Skeletal muscle cell (primary cell): ENCODE measurements at places on chromosomes 3 and 15.

DNA sequence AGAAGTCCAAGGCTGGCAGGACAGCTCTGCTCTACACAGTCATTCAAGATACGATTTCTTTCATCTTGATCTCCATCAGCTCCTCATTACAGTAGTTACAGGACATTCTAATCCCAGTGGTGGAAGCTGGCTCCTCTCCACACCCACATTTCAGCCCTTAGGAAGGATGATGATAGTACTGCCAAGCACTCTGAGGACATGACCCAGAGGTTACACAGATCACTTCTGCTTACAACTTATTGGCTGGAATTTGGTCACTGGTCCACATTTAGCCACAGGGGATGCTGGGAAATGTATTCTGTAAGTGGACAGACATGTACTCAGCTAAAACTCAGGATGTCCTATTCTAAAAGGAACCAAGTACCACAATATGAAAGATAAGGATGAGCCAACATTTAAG lies 77.1 kb downstream of the IQCH start:
- no peak for DNase-seq

- DNase-seq = no peak
Observed at GRCh38 chr3:53646723-53647122, 152.3 kb downstream of the CACNA1D start.

GRCh38 chr3:185065059-185065458 lies 87.8 kb downstream of the C3orf70 start:
- no peak for DNase-seq

- DNase-seq = peak; percentile 88
Observed at GRCh38 chr3:9153904-9154619, 95.4 kb downstream of the SRGAP3 start.

DNA sequence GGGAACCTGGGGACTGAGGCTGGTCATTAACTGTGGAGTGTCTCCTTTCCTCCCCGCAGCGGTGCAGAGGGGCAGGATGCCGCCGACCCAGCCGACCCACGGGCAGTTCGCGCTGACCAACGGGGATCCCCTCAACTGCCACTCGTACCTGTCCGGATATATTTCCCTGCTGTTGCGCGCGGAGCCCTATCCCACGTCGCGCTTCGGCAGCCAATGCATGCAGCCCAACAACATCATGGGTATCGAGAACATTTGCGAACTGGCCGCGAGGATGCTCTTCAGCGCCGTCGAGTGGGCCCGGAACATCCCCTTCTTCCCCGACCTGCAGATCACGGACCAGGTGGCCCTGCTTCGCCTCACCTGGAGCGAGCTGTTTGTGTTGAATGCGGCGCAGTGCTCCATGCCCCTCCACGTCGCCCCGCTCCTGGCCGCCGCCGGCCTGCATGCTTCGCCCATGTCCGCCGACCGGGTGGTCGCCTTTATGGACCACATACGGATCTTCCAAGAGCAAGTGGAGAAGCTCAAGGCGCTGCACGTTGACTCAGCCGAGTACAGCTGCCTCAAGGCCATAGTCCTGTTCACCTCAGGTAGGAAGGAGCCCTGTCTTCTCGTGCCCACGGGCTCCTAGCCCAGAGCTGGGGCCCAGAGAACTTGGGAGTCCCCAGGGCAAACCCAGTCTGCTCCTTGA lies 3.7 kb downstream of the NR2F2 start:
- no peak for DNase-seq

- DNase-seq = no peak
Observed at GRCh38 chr3:52483577-52484381, 11.4 kb upstream of the STAB1 start.

DNA sequence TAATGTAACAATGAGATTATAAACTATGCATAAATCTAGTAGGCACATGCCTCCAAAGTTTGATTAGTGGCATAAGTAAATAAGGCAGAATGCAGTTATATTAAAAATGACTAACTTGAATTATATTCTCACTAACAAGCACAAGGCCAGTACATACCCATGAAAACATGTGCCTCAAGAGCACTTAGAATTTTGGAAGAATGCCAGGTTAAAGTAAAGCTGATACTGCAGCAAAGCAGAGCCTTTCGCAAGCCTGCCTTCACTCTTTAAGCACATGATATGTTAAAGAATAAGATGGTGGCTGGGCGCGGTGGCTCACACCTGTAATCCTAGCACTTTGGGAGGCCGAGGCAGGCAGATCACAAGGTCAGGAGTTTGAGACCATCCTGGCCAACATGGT lies 49.0 kb downstream of the KBTBD12 start:
- DNase-seq = peak; percentile 39

DNA sequence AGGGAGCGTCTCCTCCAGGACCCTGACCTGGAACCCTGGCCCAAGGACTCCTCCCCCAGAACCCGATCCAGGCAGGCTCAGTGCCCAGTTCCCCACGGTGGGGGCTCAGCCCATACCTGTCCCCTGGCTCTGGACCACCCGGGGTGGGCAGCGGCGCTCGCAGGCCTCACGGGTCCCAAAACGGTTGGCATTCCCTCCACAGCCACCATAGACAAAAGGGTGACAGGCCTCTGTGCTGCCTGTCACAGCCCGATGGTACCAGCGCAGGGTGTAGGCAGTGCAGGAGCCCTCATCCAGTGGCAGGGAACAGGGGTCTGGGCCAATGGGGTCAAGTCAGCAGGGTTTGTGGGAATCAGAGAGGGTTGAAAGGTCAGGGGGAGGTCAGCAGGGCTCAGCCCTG lies 1.1 kb upstream of the UCN2 start:
- DNase-seq = no peak

- DNase-seq = no peak
Observed at GRCh38 chr3:131360191-131360755, 21.3 kb upstream of the NUDT16 start.

GRCh38 chr15:49058559-49058958 lies 12.3 kb upstream of the SECISBP2L start:
- DNase-seq = no peak

- DNase-seq = no peak
Observed at GRCh38 chr3:183027276-183027675, 46.9 kb upstream of the DCUN1D1 start.

GRCh38 chr3:181696626-181697230 lies 15.0 kb upstream of the SOX2 start:
- no peak for DNase-seq

DNA sequence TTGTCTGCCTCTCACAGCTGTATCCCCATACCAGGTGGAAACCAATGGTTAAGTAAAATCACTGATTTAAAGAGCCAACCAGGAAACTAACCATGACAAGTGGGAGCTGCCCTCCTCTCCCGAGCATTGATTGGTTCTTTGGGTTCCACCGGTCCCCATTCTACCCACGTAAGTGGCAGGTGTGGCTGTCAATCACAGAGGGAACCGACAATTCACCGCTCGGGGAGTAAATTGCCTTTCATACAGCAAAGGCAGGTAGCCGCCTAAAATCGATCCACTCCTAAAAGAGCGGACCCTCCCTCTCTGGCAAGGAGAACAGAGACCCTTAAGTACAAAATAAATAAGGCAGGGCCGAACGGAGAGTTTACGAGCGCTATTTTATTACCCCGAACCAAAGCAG lies 1.2 kb downstream of the ERC2 start:
- peak; percentile 19 for DNase-seq

DNA sequence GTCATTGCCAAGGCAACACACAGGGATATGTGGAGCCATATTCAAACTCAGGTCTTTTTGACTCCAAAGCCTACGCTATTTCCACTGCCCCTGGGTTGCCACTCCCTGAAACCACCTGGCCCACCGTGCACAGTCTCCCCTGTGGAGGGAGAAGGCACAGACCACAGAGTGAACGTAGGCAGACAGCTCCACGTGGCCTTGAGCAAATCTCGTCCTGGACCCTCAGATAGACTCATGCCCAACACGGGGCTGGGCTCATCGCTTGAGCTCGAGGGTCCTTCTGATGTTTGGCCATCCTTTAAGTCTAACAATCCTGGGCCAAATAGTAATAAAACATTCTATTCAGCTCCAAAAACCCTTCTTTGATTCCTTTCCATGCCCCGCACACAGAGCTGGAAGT lies 72.0 kb downstream of the CPN2 start:
- no peak for DNase-seq

DNA sequence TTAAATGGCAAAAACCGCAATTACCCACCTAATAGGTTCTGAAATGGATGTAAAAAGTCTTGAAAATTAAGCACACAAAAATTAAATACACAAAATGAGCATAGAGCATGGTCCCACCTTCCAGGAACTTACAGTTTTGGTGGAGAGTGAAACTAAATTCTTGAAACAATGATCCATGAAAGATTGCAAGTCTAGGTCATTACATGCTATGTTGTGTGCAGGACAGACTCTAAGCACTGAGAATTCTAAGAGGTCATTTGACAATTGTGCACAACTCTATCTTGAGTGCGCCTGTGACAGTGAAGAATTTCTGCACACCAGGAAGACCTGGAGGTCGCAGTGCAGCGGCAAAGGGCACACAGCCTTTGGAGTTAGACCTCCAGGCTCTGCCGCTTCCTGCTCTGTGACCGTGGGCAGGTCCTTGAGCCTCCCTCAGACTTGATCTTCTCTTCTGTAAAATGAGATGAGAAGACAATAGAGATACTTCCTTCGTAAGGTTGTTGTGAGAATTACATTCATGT lies 153.3 kb upstream of the TPM1 start:
- no peak for DNase-seq

DNA sequence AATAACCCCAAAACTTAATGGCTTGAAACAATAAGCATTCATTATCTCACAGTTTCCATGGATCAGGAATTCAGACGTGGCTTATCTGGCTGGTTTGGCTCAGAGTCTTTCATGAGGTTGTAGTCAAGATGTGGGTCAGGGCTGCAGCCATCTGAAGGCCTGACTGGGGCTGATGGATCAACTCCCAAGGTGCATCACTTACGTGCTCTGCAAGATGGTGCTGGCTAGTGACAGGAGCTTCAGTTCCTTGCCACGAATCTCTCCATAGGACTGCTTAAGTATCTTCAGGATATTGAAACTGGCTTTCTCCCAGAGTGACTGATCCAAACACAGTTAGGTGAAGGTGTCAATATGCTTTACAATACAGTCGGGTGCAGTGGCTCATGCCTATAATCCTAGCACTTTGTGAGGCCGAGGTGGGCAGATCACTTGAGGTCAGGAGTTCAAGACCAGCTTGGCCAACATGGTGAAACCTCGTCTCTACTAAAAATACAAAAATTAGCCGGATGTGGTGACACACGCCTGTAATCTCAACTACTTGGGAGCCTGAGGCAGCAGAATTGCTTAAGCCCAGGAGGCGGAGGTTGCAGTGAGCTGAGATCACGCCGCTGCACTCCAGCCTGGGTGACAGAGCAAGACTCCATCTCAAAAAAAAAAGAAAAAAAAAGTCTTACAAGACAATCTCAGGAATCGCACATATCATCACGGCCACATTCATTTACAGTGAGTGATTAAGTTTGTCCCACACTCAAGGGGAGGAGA lies 28.5 kb upstream of the PTPRG start:
- no peak for DNase-seq

GRCh38 chr15:71612397-71612722 lies 198.0 kb upstream of the NR2E3 start:
- no peak for DNase-seq

- no peak for DNase-seq
Observed at GRCh38 chr15:50358845-50359244, 3.8 kb upstream of the GABPB1 start.

DNA sequence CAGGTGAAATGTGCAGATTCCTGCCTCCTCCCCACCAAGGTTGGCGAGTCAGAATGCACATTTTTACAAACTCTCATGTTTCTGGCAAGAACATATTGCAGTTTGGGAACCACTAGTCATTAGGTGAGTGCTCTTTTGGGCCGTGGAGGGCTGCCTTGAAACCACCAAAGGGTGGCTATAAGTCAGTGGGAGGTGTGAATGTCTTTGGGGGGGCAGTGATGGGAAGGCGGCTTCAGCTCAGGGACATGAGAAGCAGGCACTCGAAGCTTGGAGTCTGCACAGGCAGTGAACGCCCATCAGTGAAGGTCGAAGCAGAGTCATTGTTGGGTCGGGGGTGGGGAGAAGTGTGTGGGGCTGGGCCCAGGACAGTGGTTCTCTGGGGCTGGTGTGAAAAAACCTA lies 1.1 kb downstream of the NOX5 start:
- DNase-seq = no peak

GRCh38 chr3:132871956-132872355 lies 149.7 kb upstream of the NPHP3 start:
- no peak for DNase-seq

- peak; percentile 73 for DNase-seq
Observed at GRCh38 chr3:57596495-57597126, 533 bp downstream of the ARF4 start.

DNA sequence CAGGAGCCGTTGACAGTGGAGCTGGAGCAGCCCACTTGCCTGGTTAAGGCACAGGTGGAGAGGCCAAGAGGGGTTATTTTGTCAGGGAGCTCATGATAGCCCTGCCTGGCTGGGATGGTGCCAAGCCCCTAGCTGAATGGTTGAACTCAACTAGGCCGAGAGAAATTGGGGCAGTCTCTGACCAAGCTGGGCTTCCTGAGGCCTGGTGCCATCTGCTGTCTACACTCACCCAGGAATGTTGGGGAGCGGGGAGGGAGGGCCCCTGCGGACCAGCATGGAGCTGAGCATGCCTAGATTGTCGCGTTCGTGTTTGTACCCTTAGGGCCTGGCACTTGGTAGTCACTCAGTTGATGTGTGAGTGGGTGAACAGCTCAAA lies 1.2 kb downstream of the BRPF1 start:
- DNase-seq = no peak

DNA sequence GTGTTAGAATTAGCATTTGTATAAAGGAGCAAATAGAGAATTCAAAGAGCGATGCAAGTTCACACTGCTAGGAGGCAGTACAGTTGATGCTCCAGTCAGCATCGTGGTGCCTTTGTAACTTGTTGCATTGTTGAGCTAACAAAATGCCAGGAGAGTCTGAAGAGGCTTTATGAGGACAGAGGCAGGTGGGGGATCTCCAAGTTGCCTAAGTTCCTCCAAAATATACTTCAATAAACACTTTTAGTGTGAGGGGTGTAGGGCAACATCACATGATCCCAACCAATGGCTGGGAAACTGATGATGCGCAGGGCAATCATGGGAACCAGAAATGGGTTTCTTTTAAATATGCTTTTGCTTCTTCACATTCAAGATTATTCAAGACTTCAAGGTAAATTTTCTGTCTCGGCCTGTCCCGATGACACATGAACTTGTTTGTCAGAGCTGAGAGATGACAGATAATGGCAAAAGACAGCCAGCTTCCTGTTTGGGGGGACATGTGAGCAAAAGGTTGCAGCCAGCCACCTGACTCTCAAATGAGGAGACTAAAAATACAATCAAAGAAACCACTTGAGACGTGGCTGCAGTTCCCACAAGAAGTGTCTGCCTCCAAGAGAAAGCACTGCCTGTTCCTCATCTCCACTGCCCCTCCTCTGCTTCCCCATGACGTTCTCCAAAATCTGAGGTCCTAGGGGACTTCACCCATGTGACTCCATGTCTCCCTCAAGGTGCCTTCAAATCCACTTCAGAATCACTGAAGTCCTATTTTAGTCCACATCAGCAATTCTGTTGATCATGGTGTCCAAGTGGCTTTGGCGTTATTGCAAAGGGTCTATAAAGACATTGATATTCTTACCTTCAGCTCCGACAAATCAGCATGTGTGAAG lies 39.3 kb downstream of the KLHL6 start:
- no peak for DNase-seq

DNA sequence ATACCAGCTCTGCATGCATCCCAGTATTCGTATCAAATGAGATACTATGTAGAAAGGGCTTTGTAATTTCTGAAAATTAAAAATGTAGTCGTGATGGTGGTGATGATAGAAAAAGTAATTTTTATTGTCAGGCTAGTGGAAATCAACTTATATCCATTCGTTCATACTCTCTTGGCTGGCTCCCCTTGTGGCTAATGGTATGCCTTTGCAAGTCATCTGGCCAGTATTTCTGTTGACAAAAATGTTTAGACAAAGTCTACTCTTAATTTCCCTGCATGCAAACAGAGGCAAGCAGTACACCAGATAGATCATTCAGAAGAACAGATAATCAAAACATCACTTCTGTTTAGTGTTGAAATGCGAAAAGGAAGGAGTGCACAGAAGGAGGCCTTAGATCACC lies 49.6 kb upstream of the DUT start:
- no peak for DNase-seq
